ENCODE measurements at places on chromosomes 12 and 14.
A peak's percentile ranks its signal among the peaks of the same experiment; 100 is the strongest.

DNA sequence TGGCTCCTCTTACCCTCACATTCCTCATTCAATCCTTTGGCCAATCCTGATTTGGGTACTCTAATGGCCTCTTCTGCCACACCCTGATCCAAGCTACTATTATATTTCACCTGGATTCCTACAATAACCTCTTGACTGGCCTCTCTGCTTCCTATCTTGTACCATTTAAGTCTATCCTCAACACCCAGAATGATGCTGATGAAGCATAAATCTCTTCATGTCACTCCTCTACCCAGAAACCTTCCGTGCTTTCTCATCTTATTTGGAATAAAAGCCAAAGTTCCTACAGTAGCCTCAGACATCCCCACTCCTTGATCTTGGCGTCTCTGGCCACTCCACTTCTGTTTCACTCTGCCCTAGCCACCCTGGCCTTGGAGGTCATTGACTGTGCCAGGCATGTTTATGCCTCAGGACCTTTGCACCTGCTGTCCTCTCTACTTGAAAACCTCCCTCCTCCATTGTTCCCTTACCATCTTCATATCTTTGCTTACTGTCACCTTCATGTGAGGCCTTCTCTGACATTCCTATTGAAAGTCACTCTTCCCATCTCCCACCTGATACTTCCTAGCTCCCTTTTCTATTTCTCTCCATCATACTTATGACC, 46.4 kb upstream of the NRXN3 start:
- no peak for DNase-seq

DNA sequence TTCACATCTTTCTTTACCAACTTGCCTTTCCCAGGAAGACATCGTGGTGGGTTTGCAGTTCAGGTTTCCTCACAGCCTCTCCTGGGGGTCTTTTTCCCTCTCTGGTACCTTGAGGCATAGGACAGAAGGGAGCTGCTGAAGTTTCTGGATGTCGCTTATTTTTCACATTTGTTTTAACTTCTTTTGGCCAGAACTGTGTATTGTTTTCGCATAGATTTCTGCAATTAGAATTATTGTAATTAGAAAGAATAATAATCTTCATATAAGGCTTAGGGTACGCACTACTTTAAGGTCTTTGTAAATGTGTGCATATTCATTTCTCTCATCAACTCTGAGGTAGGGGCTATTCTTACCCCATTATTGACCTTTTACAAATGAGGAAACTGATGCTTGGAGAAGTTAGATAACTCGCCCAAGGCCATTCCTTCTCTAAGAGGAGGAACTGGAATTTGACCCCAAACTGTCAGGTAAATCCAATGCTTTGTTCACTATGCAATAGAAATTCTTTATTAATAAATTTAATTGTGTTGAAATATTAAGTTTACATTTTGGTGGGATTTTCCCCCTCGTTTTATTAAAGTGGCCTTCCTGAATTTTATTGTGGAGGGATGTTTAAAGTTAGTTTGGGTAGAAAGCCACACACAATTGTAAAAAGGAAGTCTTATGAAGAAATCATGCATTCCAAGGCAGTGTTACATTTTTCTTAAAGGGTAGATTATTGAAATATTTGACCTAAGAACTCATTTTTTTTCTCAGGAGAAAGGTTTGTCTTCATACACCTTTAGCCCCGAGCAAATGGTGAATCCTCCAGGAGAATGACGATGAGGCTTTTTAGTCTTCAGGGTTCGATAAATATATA, 12.1 kb upstream of the SLC38A2 start:
- no peak for DNase-seq

DNA sequence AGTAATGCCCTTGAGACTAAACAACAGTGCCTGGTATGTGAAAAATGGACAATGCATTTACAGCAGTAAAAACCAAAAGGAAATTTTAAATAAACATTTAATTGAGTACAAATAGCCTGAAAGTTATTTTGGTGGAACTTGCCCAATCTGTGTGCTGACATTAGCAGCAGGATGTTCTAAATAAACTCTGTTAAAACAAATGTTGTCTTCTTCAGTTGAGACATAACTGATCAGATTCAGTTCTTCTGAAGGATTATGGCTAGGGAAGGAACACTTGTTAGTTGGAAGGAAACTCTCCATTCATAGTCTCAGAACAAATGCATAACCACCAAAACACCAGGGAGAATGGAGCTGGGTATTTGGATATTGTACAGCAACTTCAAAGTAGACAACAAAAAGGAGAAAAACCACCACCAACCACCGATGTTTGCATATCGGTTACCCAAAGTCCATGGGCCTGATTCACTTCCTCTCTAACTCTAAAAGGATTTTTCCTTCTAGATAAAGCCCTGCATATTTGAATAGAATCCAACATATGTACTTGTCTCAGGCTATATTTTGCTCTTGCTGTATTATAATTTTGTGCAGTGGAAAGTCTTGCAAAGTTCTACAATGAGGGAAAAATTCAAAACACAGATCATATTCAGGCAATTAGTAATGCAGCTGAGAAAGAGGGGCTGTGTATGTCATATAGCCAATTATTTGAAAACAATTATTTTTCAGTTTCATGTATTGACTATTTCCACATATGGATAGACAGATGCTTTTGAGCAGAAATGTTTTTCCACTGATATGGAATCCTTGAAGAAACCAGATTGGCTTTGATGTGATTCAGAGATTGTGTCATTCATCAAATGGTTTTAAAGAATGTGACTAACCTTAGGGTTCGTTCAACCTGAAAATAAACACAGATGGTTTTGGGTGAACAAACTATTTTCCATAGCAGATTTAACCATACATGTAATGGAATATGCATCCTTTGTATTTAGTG, 152.2 kb upstream of the BMP4 start:
- DNase-seq: peak; percentile 58

- DNase-seq: peak; percentile 29
These were observed 419 bp upstream of the ATXN7L3B start for GRCh38 chr12:74537126-74537706.

- DNase-seq: no peak
These were observed 74.7 kb downstream of the GSC start for GRCh38 chr14:94695231-94695630.

DNA sequence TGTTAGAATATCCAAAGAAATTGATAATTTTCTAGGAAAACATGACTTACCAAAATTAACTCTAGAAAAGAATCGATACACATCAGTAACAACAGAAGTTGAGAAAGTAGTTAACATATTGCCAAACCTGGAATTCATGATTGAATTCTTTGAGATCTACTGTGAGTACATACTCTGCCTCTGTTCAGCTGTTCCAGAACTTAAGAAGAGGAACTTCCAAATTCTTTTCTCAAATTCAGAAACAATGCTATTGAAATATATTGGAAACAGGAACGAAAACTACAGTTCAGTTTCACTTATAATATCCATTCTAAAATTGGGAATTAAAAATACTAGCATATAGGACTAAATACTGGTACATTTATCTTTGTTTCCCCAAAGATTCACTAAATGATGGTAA, 57.9 kb downstream of the MARK3 start:
- DNase-seq: no peak

- no peak for DNase-seq
These were observed 208.5 kb upstream of the E2F7 start for GRCh38 chr12:77273898-77274297.

DNA sequence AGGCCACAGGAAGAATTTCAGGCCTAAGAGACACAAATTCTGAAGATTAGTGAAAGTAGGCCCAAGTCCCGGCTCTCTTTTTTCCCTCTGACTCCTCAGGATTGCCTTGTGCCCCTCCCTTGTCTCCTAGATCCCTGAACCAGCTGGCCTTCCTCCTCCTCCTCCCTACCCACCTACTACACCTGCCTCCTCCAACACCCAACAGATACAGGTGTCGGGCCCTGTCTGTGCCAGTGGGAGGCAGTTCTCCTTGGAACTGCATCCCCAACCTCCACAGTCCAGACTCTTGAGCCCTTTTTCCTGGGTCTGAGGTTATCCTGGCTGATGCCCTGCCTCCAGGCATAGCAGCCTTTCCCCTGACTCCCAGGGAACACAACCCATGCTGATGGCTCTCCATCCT, 1.8 kb downstream of the PPP1R1A start:
- no peak for DNase-seq

GRCh38 chr12:122845865-122846621, 10.8 kb downstream of the HIP1R start:
- DNase-seq: no peak

- peak; percentile 50 for DNase-seq
These were observed 6.3 kb upstream of the SERPINA1 start for GRCh38 chr14:94394581-94395207.

DNA sequence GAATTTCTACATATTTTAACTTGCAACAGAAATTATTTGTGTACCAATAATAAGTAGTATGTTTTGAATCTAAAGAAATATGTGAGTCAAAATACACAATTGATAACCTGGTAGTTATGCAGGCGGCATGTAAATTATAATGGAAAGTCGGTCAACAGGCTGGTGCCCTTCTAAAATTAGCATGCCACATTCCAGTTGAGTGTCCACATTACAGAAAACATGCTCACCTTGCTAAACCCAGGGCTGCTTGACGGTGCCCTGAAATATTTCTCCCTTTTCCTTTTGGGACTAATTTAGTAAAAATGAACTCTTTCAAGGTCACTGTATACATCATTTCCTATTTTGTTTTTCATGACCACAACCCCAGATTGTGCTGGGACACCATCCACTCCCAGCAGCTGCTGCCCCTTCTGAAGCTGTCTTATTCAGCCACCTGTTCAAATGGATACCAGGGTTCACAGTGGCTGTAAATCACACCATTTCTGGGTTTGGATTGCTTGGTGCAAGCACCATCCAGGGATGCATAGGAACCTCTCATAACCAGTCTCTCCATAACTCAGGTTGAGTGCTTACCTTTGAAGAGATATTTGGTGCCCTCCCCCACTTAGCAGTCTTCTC, 110.6 kb downstream of the ANO6 start:
- no peak for DNase-seq

DNA sequence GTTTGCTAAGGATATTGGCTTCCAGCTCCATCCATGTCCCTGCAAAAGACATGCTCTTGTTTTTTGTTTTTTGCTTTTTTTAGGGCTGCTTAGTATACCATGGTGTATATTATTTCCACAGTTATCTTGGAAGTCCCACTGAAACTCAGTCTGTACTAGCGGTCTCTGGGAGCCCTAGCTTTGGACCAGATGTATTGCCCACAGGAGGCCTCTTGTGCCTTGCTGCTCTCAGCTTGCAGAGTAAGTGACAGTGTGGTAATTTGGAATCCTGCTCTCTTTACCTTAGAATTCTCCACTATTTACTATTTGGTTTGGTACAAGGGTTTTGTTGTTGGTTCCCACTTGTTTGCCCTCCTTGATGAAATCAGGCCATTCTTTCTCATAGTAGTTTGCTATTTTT, 1022.9 kb downstream of the LRFN5 start:
- no peak for DNase-seq

GRCh38 chr12:125533434-125534029, 468.3 kb downstream of the AACS start:
- no peak for DNase-seq

DNA sequence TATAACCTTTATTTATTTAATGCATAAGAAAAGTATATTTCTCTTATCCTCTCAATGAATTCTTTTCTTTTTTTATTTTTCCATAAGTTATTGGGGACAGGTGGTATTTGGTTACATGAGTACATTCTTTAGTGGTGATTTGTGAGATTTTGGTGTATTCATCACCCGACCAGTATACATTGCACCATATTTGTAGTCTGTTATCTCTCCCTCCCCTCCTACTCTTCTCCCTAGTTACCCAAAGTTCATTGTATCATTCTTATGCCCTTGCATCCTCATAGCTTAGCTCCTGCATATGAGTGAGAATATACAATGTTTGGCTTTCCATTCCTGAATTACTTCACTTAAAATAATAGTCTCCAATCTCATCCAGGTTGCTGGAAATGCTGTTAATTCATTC, 1900.0 kb upstream of the SEL1L start:
- no peak for DNase-seq

DNA sequence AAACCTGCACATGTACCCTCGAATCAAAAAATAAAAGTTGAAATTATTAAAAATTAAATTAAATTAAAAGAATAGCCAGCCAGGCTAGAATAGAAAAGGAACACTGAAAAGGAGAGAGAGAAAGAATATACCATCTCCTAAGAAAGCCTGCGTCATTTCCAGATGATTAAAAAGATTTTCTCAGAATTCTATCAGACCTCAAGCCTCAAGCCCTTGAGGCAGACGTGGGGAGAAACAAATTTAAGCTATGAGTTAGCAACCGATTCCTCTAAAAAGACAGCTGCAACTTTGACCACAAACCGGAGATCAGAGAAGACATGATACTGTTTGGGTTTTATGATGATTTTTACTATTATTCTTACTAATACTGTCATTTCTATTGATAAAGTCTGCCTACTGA, 138.3 kb downstream of the KSR2 start:
- DNase-seq: no peak

- DNase-seq: no peak
These were observed 99.6 kb downstream of the ARF6 start for GRCh38 chr14:49992448-49992847.

DNA sequence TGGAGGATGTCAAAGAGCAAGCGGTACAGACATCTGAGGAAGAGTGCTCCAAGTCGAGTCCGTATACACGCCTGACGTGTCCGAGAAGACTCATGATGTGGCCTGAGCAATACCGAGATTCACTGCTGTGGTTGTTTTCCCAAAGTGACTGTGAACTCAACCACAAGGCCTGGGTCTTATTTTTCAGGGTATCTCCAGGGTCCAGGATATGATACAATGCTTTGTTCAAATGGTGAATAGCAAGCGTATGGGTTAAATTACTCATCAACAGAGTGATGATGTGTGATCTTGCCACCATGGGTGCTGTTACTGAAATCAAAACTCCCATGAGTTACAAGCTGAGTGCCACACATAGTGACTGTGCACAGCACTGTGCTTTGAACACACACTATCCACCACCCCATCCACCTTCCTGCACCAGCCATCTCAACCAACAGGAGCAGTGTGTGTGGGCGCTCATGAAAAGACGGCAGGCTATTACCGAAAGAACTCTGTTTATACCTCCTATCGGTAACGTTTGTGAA, 109.6 kb downstream of the BCAT1 start:
- peak; percentile 46 for DNase-seq

DNA sequence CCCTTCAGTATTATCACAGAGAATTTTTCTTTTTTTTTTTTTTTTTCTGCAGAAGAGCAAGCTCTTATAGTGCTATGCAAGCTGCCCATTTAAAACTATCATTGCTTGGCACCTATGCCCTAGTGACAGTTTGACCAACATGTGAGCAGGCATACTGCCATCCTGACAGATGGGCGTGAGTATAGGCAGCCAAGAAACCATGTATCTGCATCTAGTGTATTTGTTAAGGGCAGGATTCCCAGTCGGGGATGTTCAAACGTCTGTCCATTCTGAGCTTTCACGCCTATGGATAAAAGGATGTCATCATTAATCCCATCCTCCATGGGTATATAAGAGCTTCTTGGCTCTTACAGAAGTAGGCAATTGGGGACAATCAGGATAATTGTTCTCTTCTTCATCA, 8.8 kb downstream of the VRK1 start:
- no peak for DNase-seq

GRCh38 chr12:92973614-92974013, 44.5 kb upstream of the EEA1 start:
- DNase-seq: peak; percentile 87

DNA sequence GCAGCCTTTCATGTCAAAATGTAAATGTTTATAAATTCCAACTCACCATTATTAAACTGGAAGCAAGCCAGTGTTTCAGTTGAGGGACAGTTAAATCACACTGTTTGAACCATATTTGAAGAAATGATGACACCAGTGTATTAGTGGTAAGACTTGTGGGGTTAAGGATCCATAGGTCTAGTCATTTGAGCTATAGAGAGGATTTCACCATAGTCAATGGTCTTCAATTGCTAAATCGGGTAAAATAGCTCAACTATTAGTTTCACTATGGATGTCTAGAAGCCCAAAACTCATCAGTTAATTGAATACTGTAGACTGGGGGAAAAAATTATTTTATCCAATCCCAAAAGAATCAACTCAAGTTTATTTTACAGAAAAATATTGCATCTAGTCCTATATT, 659.1 kb downstream of the NRXN3 start:
- DNase-seq: no peak
